ENCODE measurements at places on chromosomes 7 and 10.

- DNase-seq: no peak
Measured at GRCh38 chr7:128814499-128814898, 15.7 kb upstream of the FLNC start.

- no peak for DNase-seq
Measured at GRCh38 chr10:99460070-99460469, 29.6 kb upstream of the GOT1 start.

DNA sequence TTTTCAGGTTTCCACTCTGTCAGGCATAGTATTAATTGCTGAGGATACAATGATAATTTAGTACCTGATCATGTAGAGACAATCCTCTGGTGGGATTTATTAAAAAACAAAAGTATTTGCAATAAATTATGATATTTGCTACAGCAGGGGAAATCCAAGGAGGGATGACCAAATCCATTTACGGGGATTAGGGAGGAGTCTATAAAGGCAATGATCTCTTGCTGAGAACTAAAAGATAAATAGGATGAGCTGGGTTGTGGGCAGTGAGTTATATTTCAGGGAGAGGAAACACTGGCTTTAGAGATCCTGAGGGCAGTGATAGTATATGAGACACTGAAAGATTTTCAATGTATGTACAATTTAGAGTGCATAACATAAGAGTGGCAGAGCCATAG lies 305.5 kb downstream of the GPR37 start:
- no peak for DNase-seq

GRCh38 chr10:32125023-32125422 lies 68.8 kb upstream of the KIF5B start:
- DNase-seq: no peak

- DNase-seq: no peak
Measured at GRCh38 chr10:132883391-132883881, 58.9 kb downstream of the CFAP46 start.

GRCh38 chr7:32500922-32501341 lies 5.6 kb downstream of the AVL9 start:
- DNase-seq: no peak

GRCh38 chr10:3395041-3395440 lies 222.5 kb upstream of the PITRM1 start:
- no peak for DNase-seq

DNA sequence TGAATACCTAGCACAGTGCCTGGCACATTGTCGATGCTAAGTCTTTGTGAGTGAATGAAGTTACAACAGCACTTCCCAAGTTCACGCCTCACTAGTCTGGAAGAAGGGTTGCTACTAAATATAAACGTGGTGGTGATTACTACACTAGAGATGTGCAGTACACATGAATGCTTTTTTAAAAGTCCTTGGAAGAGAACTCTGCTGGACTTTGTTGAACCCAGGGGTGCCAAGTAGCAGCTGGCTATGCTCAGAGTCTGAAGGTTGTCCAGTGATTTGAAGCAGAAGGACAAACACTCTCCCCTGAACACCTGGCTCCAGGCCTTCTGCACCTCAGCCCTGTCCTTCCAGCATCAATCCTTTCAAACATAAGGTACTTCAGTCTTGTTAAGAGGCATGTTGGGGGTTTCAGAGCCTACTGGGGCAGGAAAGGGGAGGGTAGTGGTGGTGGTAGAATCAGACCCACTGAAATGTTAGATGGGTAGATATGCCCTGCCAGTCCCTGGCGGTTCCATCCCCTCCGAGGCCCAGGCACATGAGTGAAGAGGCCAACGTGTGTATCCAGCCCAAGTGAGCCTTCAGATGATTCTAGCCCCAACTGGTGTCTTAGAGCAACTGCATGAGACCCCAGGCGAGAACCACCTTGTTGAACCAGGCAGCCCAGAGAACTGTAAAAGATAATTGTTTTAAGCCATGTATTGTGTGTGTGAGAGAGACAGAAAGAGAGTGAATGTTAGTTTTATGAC lies 94.4 kb downstream of the TAX1BP1 start:
- no peak for DNase-seq

DNA sequence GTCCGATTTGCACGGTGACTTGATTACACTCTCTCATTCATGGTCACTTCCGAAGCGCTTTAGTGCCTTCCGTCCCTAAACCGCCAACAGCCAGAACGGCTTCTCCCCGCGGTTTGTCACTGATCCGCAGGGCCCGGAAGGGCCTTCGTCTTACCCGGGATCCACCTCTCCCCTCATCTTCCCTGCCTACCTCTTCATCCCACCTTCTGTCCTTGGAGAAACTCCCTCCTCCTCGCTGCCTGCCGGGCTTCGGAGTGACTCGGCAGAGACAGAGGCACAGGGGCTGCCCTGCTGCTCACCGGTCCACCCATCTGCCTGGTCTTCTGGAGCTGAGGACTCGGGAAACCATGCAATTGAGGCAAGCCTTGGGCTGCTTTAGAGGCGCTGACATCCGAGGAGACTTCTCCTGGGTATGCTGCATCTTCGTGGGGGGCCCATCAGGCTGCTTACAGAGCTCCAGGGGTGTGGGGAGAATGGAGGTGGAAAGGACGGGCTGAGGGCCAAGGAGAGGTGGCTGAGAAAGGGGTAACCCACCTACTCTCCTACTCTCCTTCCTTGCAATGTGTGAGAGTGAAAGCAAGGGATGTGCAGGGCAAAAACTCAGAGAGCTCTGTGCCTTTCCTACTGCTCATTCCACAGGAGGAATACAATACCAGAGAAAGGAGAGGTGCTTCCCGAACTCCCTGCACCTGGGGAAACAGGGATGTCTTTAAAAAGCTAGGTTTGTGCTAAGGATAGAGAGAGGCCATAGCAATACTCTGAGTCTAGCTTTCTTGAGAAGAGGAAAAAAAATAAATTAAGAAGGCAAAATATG lies 1.0 kb upstream of the HOXA11 start:
- no peak for DNase-seq

GRCh38 chr7:123865517-123866117 lies 20.6 kb downstream of the HYAL4 start:
- DNase-seq: no peak

DNA sequence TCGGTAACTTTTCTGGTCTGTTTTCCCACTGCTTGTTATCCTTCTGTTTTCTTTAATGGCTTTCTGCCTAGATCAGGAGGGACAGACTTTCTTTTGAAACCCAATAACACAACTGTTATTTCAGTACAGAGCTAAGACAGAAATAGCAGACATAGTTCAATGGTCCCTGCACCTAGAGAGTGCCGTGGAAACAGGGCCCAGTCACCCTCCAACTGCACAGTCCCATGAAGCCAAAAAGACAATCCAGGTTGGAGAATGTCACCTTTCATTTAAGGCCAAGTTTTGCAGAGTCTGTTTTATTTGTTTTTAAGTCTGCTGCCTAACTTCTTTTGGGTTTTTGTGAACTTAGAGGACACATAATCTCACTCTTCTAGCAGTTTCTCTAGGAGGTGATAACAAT lies 2.5 kb downstream of the AIMP2 start:
- DNase-seq: no peak

GRCh38 chr10:126851414-126852108 lies 53.7 kb upstream of the DOCK1 start:
- no peak for DNase-seq

DNA sequence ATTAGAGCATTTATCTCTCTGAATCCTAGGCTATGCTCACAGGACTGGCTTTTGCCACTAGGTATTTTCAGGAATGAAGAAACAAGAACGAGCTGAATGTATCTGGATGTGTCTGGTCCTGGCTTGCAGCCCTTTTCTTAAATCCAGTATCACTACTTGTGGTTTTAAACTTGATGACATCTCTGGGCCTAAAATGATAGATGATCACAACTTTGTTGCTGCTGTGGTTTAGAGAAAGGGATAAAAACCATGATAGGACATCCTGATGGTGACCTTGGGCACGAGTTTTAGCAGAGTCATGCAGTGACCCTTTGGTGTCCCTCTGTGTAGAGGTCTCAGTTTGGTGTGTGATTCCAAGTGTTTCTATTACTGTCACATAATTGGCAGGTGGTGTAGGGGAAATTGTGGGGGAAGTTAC lies 31.7 kb upstream of the SEMA3C start:
- no peak for DNase-seq

GRCh38 chr7:25124465-25125136 lies 459 bp downstream of the CYCS start:
- no peak for DNase-seq

GRCh38 chr10:77230194-77230593 lies 407.4 kb downstream of the KCNMA1 start:
- no peak for DNase-seq
